ENCODE measurements at places on chromosomes 5 and 9.
A peak's percentile ranks its signal among the peaks of the same experiment; 100 is the strongest.

DNA sequence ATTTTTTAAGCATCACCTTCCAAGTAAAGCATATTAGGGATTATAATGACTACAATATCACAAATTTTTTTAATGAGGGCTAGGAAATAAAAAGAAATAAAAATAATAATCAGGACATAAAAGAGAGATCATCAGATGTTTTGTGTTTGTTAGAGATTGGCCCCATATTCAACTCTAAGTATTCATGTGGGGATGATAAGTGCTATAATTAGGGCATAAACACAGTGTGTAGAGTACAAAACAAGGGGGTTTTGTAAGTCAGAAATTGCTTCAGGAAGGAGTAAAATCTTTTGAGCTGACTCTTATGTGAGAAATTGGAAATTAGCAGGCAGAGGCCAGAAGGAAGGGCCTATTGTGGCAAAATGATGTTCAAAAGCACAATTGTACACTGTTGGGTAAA lies 127.3 kb downstream of the STARD4 start:
- DNase-seq: no peak

DNA sequence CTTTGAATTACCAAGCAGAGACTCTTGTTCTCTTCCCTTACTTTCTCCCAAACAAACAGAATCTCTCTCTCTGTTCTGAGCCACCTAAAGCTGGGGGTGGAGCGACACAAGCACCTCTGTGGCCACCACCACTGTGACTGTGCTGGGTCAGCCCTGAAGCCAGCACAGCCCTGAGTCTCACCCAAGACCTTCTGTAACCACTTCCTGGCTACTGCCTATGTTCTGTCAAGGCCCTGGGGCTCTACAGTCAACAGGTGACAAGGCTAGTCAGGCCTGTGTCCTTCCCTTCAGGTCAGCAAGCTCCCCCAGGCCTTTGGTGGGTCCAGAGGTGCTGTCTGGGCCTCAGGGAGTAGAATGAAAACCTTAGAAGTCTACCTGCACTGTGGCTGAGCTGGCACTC lies 26.1 kb upstream of the SLC28A3 start:
- no peak for DNase-seq

GRCh38 chr5:76499507-76500161 lies 96.5 kb downstream of the IQGAP2 start:
- no peak for DNase-seq

GRCh38 chr9:111176511-111176910 lies 138.2 kb upstream of the LPAR1 start:
- no peak for DNase-seq

- DNase-seq: no peak
Measured at GRCh38 chr5:33067291-33067690, 356.2 kb downstream of the NPR3 start.

- no peak for DNase-seq
Measured at GRCh38 chr9:69820955-69821788, 555 bp downstream of the CFAP95 start.

- peak; percentile 27 for DNase-seq
Measured at GRCh38 chr5:178111925-178112324, 1.4 kb upstream of the N4BP3 start.

DNA sequence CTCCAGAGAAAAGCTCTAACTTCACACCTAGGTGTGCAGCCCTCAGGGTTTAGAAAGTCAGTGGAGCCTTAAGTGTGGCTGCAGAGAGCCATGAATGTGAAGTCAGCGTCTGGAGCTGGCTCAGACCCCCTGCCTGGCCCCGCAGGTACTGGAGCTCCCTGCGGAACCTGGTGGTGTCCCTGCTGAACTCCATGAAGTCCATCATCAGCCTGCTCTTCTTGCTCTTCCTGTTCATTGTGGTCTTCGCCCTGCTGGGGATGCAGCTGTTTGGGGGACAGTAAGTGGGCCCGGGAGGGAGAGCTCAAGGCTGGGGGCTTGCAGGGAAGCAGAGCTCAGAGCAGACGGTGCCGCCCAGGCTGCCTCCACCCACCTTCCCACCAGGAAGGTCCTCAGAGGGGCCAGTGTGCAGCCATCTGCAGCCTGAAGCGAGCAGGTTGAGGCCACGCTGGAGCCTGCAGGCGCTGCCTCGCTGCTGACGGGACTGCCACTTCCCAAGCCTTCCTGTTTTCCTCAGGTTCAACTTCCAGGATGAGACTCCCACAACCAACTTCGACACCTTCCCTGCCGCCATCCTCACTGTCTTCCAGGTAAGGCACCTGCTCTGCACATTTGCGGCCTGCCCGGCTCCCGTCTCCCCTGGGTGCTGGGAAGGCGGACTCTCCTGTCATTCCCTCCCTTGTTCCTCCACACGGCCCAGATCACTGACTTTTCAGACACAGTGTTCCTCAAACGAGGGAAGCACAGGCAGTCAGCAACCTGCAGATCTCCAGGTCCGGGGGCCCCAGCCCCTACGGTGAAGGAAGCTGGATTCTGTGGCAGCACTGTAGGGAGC lies 108.9 kb downstream of the CACNA1B start:
- DNase-seq: no peak

Data from GM04504 (cell line).